ENCODE measurements at places on chromosomes 6 and 20.
A peak's percentile ranks its signal among the peaks of the same experiment; 100 is the strongest.

GRCh38 chr6:54775576-54775975 is 71.0 kb upstream of the FAM83B start:
- no peak for DNase-seq

- no peak for DNase-seq
These were observed 68.3 kb downstream of the FHL5 start for GRCh38 chr6:96631248-96631647.

GRCh38 chr6:31878726-31879125 is at the start of gene SLC44A4:
Gene SLC44A4, minus strand, starts transcription at chr6:31878997. Its CDS starts 17 bp downstream, at chr6:31878980.
- no peak for DNase-seq

GRCh38 chr6:14814016-14814415 is 431.9 kb upstream of the JARID2 start:
- no peak for DNase-seq

DNA sequence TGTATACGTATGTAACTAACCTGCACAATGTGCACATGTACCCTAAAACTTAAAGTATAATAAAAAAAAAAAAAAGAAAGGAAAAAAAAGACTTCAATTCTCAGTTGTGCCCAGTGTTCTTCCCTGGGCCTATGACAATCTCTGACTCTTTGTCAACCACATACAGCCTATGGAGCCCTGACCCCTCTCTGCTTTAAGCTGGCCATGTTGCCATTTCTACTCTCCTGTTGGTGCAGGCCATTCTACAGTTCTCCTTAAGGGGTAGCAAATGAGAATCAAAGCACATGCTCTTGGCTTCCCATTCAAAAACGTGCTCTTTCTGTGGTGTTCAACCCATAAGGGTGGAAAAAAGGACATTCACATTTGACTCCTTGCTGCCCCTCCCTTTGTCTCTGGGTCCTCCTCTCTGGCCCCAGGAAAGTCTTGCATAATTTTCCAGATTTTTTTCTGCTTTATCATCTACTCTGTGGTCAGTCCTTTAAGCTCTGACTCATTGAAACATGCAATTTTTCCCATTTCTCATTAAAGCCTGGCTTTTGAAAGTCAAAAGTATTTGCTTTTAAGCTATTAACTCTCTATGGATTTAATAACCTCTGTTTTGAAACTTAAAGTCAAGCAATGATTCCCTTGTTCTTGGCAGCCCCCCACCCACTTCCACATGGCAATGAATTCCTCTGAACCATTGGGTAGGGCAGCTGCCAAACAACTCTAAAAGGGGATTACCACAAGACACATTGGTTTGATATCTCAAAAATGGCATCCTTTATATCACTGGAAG is 208.6 kb upstream of the MCHR2 start:
- no peak for DNase-seq

GRCh38 chr6:94414041-94414440 is 994.7 kb upstream of the EPHA7 start:
- DNase-seq = no peak

DNA sequence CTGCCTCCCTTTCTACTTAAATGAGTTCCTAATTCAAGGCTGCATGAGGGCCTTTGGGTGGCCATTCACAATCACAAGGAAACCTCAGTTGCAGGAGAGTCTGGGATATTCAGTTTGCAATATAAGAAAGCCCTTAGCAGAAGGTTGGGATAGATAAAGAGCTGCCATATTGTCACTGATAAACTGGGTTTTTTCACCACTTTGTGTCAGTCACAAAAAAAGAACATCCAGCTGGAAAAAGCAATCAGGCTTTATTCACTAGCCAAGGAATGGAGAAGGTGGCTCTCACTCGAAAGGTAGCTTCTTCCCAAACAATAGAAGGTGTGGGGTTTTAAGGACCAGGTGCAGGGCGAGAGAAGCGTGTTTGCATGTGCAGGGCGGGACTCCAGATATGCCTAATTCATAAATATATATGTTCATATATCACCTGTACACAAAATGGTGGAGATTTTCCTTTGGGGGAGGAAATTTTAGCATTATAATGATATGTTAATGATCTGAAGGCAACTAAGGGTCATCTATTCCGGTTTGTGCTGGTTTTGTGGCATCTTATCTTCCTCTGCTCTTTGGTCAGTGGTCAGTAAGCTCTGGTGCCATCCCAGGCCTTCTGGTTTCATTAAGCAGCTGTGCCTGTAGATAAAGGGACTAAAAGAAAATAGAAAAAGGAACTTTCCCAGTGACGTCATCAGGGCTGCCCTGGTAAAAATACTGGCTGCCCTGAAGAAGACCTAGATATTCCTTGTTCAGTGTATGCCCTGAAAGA is 97.1 kb upstream of the IYD start:
- DNase-seq = no peak

GRCh38 chr20:23782366-23782983 is 31.7 kb upstream of the CST1 start:
- DNase-seq = no peak

DNA sequence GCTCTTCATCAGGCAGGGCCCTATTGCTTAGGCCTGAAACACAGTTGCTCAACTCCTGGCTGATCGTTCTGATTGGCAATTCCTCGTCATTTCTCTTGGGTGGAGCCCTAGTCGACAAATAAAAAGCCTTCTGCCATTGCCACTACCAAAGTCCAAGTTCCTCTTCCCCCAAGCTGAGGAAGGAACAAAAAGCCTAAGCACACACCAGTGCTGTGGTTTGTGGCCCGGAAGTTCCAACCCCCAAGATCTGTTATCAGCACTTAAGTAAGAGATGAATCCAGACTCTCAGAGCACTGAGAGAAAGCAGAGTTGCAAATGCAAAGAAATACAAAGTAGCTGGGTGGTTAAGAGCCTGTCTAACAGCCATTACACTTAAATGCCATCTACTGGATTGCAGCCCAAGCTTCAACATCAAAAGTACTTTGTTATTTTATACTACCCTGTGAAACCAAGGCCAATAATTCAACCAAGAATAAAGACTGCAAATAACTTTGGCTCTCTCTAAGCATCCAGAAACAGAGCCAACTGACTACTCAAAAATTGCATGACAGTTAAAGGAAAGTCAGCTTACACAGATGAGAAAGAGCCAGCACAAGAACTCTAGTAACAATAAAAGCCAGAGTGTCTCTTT is 1024.0 kb downstream of the GRIK2 start:
- DNase-seq = peak; percentile 34

- no peak for DNase-seq
These were observed 213.0 kb upstream of the DTNBP1 start for GRCh38 chr6:15875797-15876196.

- no peak for DNase-seq
These were observed 3.0 kb downstream of the WFDC5 start for GRCh38 chr20:45111799-45112471.

GRCh38 chr6:105986998-105987397 is 99.1 kb upstream of the PRDM1 start:
- DNase-seq = no peak

DNA sequence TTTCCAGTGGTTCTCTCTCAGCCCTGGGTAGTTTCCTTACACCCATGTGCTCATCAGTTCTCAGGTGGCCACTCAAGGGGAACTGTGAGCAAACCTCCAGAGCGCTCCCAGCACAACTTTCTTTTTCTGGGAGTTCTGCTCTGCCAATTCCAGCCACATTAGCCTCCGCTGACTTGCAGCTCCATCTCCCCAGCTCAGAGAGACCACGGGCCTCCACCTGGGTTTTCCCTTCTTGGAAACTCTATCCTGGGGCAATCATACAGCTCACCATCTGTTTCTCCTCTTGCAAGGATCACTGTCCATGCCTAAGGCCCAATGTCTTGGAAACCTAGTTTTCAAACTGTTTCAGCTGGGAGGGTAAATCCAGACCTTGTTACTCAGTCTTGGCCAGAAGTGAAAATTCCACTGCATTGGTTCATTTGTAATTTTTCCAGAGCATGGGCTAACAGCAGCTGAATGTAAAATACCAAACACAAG is 129.9 kb downstream of the EYA2 start:
- no peak for DNase-seq

GRCh38 chr6:90454836-90455427 is 131.9 kb downstream of the MAP3K7 start:
- no peak for DNase-seq

- DNase-seq = no peak
These were observed 102.3 kb downstream of the HIVEP2 start for GRCh38 chr6:142842418-142843261.

DNA sequence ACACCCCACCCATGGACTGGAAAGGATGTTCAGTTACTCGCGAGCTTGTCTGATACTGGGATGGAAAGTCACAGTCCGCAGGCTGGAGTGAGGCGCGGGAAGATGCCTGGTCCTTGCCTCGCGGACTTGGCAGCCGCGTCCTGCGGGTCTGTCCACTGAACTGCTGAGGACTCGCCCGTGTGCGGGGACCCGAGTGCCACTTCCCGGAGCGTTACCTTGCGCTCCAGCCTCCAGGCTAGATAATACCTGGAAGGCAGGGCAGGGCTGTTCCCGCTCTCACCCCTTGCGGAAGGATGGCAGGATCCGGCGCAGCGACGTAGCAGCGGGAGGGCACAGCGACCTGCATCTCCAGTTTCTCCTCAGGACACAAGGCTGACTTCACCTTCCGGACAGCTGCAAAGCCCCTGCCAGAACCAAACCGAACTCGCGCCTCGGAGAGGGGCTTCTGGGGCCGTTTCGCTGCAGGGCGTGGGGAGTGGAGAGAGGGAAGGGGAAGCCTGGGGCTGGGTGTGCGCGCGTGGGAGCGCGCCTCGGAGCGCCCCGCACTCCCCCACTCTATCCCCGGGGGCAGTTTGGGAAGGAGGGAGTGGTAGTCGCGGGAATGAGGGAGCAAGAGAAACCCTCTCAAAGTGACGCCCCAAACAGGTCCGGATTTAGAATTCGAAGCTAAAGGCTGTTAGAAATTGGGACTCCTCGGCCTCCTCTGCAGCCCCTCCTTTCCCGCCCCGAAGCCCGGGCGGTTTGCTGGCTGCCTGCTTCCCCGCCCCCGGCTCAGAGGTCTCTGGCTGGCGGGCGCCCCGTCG is at the start of gene KCNQ5:
Gene KCNQ5 (plus strand): TSS at position 774 of the 803 bp plus-strand sequence.
- DNase-seq = no peak

DNA sequence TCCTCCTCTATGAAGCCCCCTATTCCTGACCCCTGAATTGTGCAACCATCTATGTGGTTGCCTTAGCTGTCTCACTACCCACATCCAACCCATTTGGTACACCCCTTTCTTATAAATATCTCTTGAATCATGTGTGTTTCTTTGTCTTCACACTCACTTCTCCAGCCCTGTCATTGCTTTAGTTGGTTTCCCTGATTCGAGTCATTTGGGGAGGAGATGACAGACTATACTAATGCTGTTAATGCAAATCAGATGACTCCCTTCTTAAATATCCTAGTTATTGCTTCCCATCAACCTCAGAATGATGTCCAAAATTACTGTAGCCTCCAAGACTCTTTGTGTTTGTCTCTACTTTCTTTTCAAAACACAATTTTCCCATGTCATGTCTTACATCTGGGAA is 23.0 kb downstream of the SLC35D3 start:
- no peak for DNase-seq
